ENCODE measurements at places on chromosomes 3 and 15.

DNA sequence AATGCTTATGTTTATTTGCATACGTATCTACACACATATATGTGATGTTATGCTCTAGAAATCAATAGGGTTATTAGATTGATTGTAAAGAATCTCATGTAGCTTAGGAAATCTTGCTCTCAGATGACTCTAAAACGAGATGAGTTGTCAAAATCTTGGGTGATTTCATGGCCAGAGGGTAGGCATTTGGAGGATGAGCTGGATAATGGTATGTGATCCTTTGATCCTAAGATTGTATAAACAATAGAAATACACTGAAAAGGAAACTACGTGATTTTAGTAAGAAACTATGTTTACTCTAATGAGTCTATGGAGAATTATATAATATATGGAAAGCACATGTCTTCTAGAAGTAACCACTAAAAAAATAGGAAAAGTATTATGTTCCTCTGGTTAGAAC lies 676.6 kb downstream of the NSUN3 start:
- DNase-seq, result no peak

DNA sequence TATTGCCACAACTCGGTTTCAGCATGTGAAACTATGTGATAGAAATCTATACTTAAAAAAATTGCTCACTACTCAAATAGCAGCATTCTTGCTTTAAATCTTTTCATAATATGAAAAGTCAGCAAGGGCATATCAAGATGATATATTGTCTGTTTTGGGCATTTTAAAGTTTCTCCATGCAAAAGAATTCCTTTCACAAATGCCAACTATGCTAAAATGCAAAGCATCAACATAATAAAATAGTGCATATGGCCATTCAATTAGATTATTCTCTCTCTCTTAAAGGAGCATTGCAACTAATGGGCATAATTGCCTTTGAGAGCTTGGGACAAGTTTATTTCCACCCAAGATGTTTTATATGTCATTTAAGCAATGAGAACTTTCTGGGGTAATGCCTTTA lies 475.1 kb downstream of the ZPLD1 start:
- no peak for DNase-seq

GRCh38 chr3:172388412-172389078 lies 59.7 kb downstream of the GHSR start:
- no peak for DNase-seq

DNA sequence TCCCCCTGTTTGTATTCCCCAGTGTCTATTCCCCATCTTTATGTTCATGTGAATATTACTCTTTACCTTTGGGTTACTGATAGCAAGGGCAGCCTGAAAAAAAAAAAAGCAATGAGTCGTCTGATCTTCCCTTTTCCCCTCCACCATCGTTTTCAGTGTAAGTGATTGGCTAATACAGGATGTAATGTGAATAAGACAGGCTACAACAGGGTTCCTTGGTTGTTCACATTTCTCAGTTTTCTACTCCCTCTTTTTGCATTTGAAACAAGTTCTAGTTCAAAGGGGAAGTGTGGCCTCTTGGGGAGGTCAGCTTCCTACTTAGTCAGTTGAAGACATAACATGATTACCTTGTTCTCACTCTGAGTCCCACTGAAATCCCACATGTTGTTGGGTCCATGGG lies 278.0 kb upstream of the TRIM42 start:
- DNase-seq, result no peak

DNA sequence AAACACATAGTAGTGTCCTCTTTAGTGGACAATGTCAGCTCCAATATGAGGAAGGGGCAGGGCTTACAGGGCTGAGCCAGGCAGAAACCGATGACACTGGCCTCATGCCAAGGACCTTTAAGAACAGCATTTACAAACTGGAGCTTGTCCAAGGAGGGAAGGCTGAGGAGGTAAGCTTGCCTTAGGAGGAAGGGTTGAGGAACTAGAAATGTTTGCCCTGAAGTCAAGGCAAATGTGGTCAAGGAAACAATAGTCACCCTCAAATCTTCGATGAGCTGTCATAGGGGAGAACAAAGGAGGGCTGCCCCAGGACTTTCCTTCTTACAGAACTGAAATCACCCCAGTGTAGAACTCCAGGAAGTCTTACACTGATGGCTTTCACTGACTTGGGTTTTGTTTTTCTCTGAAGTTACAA lies 136.4 kb downstream of the LIPC start:
- no peak for DNase-seq

GRCh38 chr15:29687204-29687815 lies 135.0 kb downstream of the TJP1 start:
- DNase-seq, result no peak

- DNase-seq, result no peak
These were observed 106.2 kb upstream of the PLAAT1 start for GRCh38 chr3:193134856-193135255.

DNA sequence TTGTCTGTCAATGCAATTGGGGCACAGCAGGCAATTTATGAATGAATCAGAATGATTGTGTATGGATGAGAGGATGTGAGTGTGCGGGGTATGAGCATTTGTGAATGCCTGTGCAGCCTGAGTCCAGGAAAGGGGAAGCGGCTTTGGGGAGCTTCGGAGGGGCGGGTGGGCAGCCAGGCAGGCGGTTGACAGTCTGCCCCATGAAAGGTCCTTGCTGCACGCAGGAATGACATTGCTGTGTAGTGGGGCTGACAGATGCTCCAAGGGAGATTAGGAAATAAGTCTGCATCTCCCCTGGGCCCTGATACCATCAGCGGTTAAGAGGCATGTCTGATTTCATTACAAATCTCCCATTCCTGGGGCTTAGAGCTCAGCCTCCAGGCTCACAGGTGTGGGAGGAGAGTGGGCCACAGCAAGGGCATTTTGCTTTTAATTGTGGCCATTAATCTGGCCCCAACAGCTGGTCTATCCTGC lies 26.4 kb upstream of the TSPAN3 start:
- DNase-seq, result no peak

GRCh38 chr3:48119505-48120193 lies 68.6 kb downstream of the CDC25A start:
- DNase-seq, result no peak

GRCh38 chr15:42427429-42428223 lies 63.3 kb downstream of the ZNF106 start:
- DNase-seq, result no peak

- no peak for DNase-seq
These were observed 9.2 kb upstream of the TRAK1 start for GRCh38 chr3:42081838-42082473.

- no peak for DNase-seq
These were observed 15.5 kb downstream of the ACAA1 start for GRCh38 chr3:38121451-38121831.

- no peak for DNase-seq
These were observed 14.0 kb downstream of the PLA2G4D start for GRCh38 chr15:42080186-42080918.

DNA sequence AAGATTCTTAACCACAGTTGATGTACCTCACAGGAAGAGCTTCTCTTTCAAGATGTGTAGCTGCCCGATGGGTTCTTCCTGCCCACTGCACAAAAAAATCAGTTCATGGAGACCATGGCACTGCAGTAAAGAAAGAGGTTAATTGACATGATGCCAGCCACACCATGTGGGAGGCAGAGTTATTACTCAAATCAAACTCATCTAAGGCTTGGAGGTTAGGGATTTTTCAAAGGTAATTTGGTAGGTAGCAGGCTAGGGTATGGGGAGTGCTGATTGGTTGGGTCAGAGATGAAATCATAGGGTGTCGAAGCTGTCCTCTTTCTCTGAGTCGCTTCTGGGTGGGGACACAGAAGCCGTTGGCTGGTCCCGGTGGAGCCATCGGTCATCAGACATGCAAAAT lies 57.4 kb upstream of the BDH1 start:
- peak; percentile 51 for DNase-seq

- no peak for DNase-seq
These were observed 121.6 kb downstream of the TMEM108 start for GRCh38 chr3:133159498-133160475.

DNA sequence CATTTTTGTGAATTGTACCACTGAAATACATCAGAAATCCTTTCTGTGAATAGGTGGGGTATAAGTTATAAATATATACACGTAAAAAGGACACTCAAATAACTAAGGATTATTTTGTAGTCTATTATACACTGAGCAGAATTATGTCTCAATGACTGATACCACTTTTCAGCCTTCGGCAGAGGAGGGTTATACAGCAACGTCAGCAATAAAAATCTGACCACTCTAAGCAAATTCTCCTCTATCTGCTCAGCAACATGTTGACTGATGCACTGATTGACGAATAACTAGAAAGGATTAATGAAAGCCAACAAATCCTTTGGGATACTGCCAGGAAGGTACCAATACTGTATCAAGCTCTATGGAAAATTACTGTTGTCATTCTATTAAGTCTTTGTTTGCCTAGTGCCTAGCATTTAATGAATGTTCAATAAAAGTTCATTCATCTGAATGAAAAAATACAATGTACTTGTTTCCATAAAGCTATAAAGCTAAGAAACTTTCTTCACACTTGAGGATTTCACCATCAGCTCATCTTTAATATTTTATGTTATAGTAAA lies 5.2 kb downstream of the ARPP19 start:
- DNase-seq, result no peak

- no peak for DNase-seq
These were observed 119.9 kb upstream of the RAP2B start for GRCh38 chr3:153042088-153042487.

- DNase-seq, result no peak
These were observed 47.0 kb upstream of the ATOSA start for GRCh38 chr15:52726195-52726594.

GRCh38 chr3:181896605-181897004 lies 184.9 kb downstream of the SOX2 start:
- no peak for DNase-seq

- no peak for DNase-seq
These were observed 163.1 kb downstream of the CNTN4 start for GRCh38 chr3:2261747-2262146.
